Right cardiac atrium (tissue), 5 donors: ENCODE measurements at places on chromosomes 1 and 21. TPM values are rescaled to one million over a fixed set of nuclear protein-coding genes. Genes with fewer than 3 reads are reported as not detected.

GRCh38 chr1:184489908-184490307, 103.1 kb downstream of the C1orf21 start:
- no peak for DNase-seq

GRCh38 chr1:174242856-174243255, 83.5 kb downstream of the RABGAP1L start:
- no peak for DNase-seq

DNA sequence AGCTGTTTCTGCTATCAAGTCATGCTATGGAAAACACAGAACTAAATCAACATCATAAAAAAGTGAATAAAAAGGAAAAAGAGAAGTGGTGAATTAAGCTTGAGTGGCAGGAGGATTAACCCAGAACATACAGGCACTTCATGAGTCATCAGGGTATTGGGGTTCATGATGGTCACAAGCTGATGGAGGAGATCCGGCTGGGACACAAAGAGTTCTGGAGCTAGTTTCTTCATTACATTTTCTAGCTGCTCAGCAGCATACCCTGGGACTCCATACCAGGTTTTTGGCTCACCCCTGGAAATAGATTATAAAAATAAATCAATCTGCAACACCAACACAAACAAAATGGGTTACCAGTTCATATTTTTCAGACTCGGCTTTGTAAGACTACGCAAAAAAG, 42.5 kb upstream of the SYT2 start:
- no peak for DNase-seq

DNA sequence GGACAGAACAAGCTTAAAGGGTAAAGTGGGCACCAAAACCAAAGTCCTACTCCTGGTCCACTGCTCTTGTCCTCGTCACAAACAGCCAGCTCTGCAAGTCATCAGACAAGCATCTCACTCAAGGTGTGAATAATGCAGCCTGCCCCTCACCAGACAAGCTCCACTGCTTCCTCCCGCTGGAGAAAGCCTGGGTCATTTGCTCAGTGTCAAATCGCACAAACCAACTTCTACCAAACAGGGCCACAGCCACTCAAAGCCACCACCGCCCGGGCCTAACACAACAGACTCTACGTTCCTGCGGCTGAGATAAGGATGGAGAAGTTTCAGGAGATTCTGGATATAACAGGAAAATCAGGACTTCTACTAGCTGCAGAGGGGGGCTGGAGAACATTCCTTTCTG, 3.3 kb downstream of the SSBP3 start:
- peak; percentile 50 for DNase-seq

- DNase-seq = no peak
These were observed 15.5 kb upstream of the PSMB2 start for GRCh38 chr1:35656863-35657232.

DNA sequence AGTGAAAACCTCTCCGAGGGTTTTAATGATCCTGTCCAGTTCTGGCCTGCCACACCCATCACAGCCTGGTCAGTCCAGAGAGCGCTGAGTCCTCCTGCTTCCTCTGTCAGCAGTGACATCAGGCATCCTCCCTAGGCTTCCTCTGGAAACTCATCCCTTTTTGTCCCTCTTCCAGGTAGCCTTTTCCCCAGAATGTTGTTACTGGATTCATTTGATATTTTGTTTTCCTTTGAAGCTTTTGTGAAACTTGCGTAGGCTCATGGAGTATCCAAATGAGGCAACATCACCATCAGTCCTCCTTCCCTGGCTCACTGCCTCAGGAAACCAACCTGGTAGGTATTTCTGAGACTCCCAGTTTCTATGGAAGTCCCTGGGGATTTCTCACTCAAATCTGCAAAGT, 27.0 kb upstream of the IGSF3 start:
- DNase-seq = no peak

GRCh38 chr1:151782741-151783140, 7.6 kb downstream of the TDRKH start:
- DNase-seq = no peak

GRCh38 chr1:206036663-206037455, 13.2 kb upstream of the CTSE start:
- no peak for DNase-seq

DNA sequence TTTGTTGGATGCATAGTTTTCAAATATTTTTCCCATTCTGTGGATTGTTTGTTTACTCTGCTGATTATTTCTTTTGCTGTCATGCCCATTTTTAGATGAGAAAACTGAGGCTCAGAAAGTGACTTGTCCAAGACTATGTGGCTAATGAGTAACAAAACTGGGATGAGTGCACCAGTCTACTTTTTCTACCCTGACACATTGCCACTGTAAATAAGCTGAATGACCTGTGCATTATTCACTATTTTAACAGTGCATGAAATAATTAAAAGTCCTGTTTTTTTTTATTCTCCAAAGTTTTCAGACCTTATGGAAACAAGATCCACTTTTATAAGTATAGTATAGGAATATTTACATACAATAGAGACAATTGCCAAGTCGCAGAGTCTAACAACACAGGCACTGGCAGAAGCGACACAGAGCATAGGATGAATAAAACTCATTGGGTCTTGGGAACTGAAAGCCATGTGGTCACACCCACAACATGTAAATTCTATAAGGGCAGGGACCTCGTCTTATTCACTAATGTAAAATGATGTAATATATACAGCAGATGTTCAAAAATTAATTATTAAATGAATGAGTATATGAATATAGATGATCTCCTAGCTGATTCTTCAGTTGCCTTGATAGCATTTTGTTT, 45.2 kb downstream of the HLX start:
- DNase-seq = no peak

DNA sequence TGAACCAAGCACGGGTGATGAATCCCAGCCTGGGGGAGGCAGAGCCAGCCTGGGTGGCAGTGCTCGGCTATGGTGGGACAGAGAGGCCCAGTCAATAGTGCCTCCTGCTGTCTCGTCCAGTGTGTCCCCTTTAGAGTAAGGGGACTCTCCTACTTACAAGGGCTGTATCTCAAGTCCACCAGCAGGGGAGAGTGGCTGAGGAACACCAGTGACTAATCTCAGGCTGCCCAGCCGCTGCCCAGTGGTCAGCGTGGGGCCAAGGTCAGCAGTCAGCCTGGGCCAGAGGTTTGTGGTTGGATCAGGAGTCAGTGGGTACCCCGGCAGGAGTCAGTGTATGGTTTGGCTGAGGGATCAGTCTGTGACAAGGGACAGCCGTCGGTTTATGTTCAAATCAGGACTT, 109.2 kb upstream of the RUNX3 start:
- DNase-seq = no peak

DNA sequence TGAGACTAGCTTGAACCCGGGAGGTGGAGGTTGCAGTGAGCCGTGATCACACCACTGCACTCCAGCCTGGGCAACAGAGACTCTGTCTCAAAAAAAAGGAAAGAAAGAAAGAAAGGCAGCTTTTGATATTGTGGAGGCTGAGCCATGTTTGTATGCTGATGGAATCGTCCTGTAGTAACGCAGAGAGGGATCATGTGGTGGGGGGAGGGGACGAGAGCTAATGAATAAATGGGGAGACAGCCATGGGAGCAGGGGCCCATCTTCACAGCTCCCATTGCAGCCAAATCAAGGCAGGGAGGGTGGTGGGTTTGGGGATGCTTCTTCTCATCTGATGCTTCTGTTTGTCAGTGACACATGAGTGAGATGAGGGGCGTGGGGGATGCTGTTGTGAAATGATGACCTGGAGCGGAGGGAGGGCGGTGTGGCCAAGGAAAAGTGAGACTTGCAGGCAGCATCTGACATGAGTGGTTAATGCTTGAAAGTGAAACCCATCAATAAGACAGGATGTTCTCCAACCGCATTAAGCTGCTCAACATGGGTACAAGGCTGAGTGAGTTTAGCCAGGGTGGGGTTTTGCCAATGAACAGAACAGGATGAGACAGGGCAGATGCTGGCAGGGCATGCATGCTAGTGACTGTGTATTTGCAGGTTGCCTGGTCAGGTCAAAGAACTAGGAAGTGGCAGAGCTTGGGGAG, 16.7 kb downstream of the SPATA21 start:
- no peak for DNase-seq

DNA sequence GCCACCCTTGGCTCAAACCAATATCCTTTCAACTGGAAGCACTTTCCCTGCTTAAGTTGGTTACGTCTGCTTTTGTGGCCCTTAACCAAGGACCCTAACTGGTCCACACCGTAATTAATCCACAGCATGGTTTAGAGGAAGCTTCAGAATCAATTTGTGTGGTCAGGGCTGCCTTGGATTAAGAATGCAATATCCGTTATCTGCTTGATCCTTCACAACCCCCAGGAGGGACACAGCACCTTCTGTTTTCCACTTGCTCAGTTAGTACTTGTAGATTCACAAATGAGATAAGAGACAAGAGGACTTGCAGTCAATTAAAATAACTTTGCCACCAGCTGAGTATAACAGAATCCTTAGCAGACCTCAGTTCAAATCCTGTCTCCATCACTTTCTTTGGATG, 56.9 kb upstream of the LRP8 start:
- no peak for DNase-seq

- DNase-seq = no peak
These were observed 8.0 kb downstream of the RUNX1 start for GRCh38 chr21:35041122-35041521.

- peak; percentile 60 for DNase-seq
These were observed 741 bp downstream of the DUSP10 start for GRCh38 chr1:221740993-221741702.

DNA sequence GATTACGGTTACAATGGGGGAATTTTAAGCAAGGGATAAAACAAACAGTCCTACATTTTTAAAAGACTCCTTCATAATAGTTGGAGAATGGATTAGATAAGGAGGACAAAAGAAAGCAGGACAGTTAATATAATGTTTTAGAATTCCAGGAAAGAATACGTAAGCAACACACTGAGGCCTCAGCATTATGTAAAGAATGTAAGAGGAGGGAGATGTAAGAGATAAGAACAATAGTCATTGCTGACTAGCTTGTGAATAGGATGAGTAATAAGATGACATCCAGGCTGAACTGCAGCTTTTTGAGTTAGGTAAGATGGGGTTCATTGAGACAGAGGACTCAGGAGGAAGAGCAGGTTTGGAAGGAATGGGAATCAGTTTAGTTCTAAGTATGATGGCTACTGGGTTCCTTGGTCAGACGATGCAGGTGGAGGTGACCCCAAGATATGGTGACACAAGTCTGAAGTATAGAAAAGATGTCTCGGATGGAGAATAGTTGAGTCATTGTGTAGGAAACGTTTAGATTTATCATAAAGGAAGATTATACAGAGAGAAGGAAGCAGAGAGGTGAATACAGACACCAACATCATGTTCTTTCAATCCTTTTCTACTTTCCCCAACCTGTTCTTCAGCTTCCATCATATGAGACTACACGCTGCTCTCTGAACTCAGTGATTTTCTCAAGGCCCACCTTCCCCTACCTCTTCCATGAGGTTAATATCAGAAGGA, 372.8 kb downstream of the PTBP2 start:
- DNase-seq = no peak

GRCh38 chr1:118988186-118989005, at the start of gene TBX15:
TSS of gene TBX15 (minus strand) at chr1:118988343. CDS start at chr1:118987795, 548 bp downstream.
- peak; percentile 65 for DNase-seq

DNA sequence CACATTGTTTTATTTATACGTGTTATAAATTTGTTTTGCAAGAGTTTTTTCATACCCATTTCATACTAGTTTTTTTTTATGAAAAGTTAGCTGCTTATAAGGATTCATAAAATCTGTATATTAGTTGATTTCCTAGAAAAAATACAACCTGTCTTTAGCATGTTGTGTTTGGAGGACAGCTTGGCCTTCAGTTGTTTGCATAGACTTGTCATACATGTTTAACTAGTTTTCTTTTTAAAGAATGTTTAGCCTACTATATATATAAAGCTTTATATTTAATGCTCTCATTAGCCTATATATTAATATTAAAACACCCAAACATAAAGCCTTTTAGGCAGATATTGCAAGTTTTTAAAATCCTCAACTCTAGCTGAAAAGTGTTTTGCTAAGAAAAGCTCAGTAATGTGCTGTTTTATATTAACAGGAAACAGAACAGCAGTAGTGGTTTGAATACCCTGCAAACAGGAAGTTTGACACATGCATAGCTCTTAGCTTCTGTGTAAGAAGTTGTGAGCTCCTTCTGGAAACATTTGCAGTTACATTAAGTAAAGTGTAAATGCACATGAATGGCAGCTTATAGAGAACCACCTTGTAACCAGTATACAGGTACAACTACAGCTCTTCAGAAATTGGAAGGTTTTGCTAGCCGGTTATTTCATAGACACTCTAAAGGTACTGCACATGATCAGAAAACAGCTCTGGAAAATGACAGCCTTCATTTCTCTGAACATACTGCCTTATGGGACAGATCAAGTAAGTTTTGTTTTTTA, at the start of gene PRKACB:
Gene PRKACB, plus strand, starts transcription at position 476 of the 770 bp plus-strand sequence. Its CDS starts 91 bp downstream, at position 567.
- no peak for DNase-seq

DNA sequence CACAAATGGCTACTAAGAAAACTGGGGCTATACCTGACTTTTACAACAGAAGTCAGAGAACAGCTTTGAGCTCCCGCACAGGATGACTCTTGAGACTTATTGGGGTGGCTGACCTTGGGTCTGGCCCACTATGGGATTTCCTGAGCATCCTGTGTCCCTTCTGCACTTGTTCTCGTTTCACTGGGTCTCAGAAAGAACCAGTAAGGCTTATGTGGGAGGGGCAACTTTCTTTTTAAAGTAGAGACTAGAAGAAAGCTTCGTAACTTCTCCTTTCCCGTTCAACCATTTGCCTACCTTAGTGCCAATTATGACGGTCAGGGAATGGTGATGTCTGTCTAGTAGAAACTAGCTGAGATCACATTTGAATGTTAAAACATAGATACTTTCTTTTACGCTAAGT, 59.5 kb upstream of the C1orf105 start:
- no peak for DNase-seq

GRCh38 chr1:233338102-233338501, 10.6 kb downstream of the MAP3K21 start:
- DNase-seq = no peak

- peak; percentile 59 for DNase-seq
These were observed 3.1 kb downstream of the TNNT2 start for GRCh38 chr1:201374364-201374763.

GRCh38 chr1:209527372-209527771, 56.1 kb upstream of the CAMK1G start:
- no peak for DNase-seq

DNA sequence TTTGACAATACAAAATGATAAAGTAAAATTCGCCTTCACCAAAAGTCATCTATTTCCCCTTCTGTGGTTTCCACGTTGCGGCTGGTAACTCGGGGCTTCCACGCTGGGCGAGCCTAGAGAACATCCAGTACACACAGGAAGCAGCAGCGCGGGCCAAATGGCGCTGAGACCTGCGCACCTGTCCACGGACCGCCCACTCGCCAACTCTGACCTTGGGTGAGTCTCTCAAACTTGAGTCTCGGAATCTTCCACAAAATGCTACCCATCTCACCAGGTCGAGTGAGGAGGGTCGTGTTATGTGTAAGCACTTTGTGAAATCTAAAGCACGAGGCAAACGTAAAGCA, 820 bp upstream of the TTF2 start:
- DNase-seq = peak; percentile 71

GRCh38 chr1:179177182-179177581, 52.3 kb downstream of the ABL2 start:
- DNase-seq = no peak

Gene BCAN
- 0.29 TPM for total RNA-seq

Gene FCRL2
- not detected for total RNA-seq

Gene TOMM20
- total RNA-seq = 110 TPM

Gene LAMC2
- total RNA-seq = 0.99 TPM

Gene MARK1
- total RNA-seq = 18.6 TPM

Gene LHX8
- total RNA-seq = not detected

Gene FCER1A
- total RNA-seq = 0.20 TPM

Gene LCA5L
- 1.3 TPM for total RNA-seq

Gene TMPRSS15
- not detected for total RNA-seq
